Left renal cortex interstitium (tissue), 4 donors: ENCODE measurements at places on chromosomes 2 and 18.
A peak's percentile ranks its signal among the peaks of the same experiment; 100 is the strongest.

DNA sequence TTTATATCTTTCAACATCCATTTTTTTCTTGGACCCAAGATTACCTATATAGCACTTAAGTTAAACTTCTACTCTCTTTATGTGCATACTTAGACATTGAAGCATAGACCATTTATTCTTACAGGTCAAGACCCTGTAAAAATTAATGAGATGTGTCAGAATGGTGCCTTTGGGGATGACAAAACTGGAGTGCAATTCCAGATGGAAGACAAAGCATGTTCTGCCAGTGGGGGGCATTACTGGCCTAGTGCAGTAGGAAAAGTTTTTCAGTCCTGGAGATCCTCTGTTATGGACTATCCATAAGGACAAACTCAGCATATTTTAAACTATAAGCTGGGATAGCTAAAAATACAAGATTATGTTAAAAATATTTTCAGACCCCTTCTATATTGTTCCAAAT is 57.8 kb upstream of the MMADHC start:
- DNase-seq: no peak

DNA sequence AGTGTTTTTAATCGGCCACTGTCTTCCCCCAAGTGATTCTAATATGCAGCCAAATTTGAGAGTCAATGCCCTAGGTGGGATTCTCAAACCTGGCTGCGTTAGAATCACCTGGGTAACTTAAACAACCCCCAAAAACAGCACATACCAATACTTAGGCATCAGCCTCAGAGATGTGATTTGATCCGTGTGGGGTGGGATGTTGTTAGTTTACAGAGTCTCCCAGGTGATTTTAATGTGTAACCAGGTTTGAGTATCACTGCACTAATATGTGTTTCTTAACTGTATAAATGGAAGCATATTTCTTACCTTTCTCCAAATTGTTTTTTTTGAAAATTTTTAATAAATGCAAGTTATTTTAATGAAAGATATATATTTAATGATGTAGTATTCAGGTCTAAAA is 135.4 kb downstream of the PLCL1 start:
- no peak for DNase-seq

DNA sequence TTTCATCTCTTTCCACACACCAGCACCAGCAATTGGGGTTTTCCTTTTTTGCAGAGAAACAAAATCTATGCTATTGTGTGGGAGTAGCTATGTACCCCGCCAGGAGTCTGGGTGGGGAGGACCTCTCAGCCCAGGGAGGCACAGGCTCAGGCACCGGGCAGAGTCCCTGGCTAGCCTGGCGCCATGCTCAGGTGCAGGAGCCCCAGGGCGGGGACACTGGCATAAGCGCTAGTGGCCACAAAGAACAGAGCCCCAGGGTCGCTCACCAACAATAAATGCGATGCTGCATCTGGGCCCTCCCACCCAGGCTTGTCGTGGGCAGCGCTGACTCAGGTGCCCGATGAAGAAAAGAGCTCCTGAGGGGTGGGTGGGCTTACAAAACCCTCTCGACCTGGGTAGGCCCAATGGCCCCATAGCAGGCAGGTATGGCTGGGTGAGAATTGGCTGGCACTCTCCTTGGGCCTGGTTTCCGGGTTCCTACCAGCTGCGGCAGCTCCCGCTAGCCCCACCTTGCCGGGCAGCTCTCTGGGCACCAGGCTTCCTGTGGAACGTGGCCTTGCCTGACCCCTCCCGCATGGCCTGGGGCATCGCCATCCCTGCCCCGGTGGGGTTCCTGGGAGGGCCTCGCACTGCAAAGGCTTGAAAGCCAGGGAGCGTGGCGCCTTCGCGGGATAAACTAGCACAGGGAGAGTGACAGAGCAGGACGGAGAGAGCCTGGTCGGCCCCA is 31.8 kb upstream of the COL6A3 start:
- no peak for DNase-seq

GRCh38 chr2:179098080-179098689 is 48.2 kb upstream of the CCDC141 start:
- DNase-seq: no peak

GRCh38 chr2:158979772-158980171 is 11.3 kb downstream of the TANC1 start:
- DNase-seq: no peak

- DNase-seq: no peak
These were observed 175.8 kb upstream of the CDH20 start for GRCh38 chr18:61157451-61157850.

DNA sequence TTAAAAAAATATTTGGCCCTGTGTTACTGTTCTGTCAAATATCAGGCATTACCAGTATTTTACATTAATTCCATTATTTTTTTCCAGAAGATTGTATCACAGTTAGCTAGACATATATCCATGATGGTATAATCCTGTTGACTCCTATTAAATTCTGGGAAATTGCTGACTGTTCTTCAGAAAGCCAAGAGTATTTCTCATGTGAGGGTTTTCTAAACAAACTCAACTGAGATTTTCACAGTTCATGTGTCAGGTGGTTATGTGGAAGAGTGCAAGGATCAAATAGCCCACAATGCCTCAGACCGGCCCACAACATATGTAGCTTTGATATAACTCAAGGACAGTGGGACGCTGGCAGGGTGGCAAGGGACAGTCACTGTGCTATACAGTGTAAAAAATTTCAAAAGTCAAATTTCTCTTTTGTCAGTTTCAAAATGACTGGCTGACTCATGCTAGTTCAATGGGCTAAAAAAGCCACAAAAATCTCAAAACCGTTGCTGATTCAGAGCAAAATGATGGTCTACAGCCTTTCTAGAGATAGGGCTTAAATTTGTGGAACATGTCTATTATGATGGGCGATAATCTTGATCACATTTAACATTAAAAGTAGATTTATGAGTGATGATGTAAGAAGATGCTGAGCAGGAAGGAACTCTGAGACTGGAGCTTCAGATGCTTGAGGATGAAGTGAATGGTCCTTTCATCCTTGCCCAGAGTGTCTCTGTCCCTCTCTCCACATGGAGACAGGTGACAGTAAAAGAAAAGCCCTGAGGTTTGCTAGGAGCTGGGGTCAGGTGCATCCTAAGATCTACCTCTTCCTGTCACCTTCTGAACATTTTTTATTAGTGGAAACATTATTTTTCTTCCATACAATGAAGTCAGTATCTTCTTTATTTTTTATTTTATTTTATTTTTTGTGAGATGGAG is 175.8 kb upstream of the PIEZO2 start:
- no peak for DNase-seq

DNA sequence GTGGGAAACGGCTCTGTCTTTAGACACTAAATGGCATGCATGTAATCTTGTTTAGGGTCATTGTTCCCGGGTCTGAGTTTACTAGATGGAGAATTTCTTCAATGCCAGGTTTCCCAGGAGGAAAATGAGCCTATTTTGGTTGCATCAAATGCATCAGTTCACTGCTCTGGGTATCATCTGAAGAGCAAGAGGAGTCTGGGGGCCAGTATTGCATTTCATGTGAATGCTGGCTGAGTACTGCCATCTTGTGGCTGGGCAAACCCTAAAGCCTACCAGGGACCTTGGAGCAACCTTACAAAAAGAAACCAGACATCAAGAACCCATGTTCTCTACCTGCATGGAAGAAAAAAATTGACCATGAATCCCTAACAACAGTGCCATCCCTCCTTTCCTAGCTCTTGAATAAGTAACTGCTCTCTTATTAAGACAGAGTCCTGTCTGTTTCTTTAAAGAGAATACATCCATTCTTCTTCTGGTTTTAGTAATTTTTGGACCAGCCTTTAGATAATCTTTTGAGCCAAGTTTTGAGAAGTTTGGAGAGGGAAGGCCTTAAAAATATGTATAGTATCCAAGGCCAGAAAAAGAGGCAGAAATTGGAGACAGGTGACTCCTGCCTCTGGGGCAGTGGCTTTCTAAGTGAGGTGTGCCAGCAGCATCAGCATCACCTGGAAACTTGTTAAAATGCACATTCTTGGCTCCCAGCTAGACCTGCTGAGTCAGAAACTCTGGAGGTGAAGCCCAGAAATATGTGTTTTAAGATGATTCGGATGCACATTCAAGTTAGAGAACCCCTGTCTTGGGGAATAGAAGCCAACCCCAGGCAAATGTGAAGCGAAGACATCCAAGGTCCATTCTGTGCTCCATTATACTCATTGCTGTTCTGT is 261.0 kb upstream of the CXCR4 start:
- no peak for DNase-seq

GRCh38 chr2:176130147-176130956 is 847 bp downstream of the HOXD8 start:
- peak; percentile 93 for DNase-seq

DNA sequence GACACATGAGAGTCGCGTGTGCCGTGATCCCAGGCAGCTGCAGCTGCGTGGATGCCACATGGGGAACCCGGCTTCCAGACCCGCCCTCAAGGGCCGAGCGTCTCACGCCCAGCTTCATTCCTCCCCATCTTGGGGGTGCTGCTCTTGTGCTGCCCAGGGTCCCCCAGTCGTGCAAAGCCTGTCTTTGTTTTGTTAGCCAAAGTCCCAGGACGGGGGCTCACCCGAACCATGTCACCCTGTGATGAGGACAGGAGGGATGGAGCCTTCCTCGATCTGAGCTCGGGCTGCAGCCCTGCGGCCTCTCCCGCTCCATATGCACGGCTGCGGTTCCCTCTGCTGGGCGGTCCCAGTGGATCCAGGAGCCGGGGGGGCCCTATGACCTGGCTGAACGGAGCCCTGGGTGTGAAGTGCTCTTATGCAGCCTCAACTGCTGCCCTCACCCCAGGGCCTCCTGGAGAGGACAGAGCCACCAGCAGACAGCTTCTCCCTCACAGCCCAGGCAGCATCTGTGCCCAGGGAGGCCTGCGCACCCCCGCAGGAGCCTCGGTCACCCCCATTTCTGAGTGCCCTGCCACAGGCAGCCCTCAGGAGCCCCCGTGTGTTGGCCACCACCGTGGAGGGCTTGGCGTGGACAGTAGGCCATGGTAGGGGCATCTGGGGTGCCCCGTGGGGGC is 99.0 kb upstream of the CTDP1 start:
- DNase-seq: no peak

GRCh38 chr2:70808983-70809958 is 11.1 kb downstream of the CLEC4F start:
- DNase-seq: no peak

DNA sequence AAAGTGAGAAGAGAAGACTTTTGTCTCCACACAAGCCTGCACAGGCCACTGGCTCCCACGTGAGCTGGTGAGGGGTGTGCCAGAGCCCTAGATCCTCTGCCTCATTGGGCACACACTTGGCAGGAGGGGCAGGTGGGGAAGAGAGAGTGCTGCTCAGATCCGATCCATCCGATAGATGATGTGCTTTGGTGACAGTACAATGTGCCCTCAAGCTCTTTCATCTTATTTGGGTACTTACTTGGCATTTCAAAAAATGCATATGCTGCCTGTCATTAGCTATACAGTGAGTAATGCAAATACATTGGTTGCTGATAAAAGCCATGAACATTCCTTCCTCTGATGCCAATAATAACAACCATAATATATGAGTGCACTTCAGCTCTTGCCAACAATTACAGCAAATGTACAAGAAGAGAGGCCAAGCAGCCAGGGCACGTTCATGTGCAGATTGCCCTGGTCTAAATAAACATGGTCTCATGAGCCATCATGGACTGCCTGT is 255.3 kb downstream of the VAPA start:
- no peak for DNase-seq

DNA sequence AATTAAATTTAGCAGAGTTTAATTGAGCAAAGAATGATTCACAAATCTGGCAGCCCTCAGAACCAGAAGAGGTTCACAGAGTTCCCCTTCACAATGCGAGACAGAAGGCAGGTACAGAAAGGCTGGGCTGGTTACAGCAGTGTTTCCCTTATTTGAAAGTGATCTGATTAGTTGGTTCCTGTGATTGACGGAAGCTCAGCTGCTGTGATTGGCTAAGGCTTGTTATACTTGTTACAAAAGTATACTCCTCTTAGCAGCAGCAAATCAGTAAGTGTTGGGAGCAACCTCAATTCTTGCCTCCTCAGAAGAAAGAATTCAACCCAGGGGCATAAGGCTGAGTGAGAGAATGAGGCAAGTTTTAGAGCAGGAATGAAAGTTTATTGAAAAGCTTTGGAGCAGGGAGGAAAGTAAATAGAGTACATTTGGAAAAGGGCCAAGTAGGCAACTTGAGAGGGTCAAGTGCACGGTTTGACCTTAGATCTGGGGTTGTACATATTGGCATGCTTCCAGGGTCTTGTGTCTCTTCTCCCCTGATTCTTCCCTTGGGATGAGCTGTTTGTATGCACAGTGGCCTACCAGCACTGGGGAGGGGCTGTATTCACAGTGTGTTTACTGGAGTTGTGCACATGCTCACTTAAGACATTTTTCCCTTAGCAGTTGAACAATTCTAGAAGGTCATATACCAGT is 431.8 kb upstream of the RAB12 start:
- DNase-seq: no peak

DNA sequence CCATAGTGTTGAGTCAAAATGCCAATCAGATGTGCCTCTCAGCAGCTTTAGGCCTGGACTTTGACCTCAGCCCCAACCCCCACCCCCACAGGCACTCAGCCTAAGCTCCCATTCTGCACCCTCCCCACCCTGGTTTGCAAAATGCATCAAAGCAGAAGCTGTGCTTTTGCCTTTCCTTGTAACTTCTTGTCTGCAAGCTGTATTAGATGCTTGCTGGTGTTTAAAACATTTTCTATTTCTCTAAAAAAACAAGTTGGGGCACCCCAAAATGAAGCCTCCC is 26.6 kb upstream of the STEAP3 start:
- DNase-seq: no peak

- no peak for DNase-seq
These were observed 29.4 kb upstream of the ASNSD1 start for GRCh38 chr2:189631849-189632248.

GRCh38 chr2:99297994-99298393 is 3.0 kb downstream of the LYG1 start:
- DNase-seq: no peak

DNA sequence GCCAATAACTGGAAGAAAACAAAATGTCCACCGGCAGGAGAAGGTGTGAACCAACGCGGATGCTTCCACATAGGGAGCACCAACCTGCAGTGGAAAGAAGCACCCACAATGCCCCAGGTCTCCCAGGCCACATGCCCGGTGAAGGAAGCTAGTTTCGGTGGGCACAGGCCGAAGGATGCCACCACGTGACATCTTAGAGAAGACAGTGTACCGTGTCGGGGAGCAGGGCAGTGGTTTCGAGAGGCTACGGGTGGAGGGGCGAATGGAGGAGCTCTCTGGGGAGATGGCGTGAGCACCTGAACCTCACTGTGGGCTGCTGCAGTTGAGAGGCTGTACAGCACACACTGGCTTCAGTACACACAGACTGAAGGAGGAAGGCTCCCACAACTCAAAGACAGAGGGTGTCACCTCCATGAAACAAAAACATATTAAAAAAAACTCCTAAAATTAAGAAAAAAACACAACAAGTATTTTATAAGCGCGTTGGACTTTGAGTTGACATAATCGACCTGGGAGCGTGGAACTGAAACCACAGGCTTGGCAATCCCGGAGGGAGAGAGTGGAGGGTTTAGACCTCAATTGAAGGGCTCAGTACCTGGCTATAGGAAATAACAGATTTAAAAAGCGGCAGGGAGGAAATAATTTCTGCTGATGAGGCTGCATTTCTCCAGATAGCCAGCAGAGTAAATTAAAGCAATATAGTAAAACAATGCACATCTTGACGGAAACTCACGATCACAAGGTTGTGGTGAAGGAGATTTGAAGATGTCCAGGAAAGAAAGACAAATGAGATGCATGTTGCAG is 160.1 kb downstream of the RTP5 start:
- no peak for DNase-seq

GRCh38 chr18:74291472-74291770 is 342 bp downstream of the CYB5A start:
- no peak for DNase-seq
